ENCODE measurements at places on chromosomes 2 and 18. TPM values are rescaled to one million over a fixed set of nuclear protein-coding genes. Genes with fewer than 3 reads are reported as not detected.

Gene ATOH8
- 9.1 TPM for total RNA-seq

Gene GCFC2
- 19.0 TPM for total RNA-seq

Gene KANSL1L
- 18.0 TPM for total RNA-seq

Gene SOX11
- total RNA-seq, result under 0.01 TPM

Gene SFTPB
- not detected for total RNA-seq

Gene SERPINB11
- total RNA-seq, result not detected

Gene ALPG
- total RNA-seq, result not detected

Gene GALNT3
- 4.3 TPM for total RNA-seq

Gene ALPP
- not detected for total RNA-seq

Gene IL1RN
- not detected for total RNA-seq

Gene COL4A4
- total RNA-seq, result under 0.01 TPM

Data from fibroblast of villous mesenchyme (primary cell).